Fibroblast of skin of left quadriceps (primary cell): ENCODE measurements at places on chromosomes 4 and X.

DNA sequence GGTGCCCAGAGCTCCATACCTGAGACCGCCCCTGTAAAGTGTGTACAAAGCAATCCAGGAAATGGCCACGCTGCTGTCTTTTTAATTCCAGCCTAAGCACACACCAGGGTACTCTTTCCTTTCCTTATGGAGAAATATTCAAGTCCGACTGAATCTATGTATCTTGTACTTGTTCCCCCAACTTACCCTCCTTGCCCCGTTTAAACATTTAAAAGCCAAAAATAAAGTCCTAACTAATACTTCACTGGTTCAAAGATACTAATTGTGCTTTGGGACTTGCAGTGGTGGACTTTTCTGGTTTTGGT is 731 bp upstream of the AMMECR1 start:
- no peak for DNase-seq

- DNase-seq: no peak
Measured at GRCh38 chrX:420496-421223, 34.0 kb upstream of the PPP2R3B start.

- no peak for DNase-seq
Measured at GRCh38 chrX:100411802-100412715, 2.0 kb upstream of the PCDH19 start.

- DNase-seq: peak; percentile 94
Measured at GRCh38 chr4:122045533-122045932, 93.7 kb upstream of the TRPC3 start.

DNA sequence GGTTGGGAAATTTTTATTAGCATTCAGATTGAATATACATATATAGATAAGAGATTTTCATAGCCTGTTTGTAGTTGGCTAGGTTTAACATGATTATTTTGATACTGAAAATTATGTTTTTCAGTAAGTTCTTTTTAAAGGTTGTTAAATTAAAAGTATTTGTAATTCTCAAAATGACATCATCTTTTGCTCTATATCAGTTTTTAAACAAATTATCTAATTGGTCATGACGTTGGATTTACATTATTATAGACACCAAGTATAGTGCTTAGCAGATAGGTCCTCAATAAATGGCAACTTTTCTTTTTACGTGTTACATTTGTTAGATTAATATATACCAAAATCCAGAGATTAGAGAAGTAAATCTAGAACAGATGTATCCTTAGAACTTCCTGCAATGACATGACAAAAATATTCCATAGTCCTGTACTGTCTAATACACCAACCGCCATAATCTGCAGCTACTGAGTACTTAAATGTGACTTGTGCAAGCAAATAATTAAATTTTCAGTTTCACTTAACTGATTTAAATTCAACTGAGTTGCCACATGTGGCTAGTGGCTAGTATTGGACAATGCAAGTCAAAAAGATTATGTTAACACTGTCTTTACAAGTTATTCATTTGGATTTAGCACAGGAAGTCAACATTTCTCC is 1613.1 kb upstream of the TENM3 start:
- DNase-seq: no peak

- peak; percentile 44 for DNase-seq
Measured at GRCh38 chr4:153643406-153644383, 40.4 kb upstream of the TLR2 start.

DNA sequence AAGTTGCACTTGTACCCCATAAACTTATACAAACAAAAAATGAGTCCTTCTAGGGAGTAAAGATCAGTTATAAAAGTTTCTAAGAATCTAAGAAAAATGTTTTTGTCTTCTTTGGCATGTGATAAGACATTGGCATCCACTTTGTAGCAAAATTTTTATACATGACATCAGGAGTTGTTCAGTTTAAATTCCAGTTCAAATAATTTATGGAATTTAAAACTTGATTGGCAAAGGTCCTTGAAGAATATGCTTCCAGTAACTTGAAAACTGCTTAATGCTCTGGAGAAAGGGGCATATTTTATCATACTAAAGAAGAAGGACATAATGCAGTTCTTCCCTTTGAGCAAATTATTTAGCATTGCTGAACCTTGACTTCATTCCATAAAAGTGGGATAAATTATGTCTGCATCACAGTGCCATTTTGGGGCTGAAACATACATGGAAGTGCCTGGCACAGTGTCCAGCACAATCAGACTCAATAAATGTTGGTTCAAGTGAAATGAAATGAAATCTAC is 163.3 kb upstream of the IL15 start:
- no peak for DNase-seq
